ENCODE measurements at places on chromosomes 7 and 10.

GRCh38 chr10:117946525-117947070, 100.1 kb downstream of the RAB11FIP2 start:
- no peak for DNase-seq

DNA sequence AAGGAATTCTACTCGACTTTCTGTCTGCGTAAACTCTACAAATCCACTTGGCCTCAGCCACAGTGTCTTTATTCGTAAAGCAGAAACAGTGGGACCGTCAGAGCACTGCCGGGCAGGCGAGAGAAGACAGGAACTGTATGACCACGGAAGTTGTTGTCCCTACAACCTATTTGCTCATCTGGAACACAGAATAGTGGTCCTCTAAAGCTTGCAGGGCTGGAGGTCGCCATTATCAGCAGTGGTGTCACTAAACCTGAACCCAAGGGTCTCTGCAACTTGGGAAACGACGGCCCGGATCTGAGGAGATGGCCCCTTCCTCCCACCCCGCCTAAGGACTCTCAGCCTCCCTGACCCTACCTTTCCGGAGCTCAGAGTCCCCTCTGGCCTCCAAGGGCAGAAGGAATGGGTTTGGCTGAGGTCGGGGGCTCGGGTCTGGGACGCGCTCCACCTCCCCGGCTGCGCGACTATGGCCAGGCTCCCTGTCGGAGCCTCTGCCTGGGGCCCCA, 442 bp downstream of the STYXL1 start:
- DNase-seq = no peak

- no peak for DNase-seq
Measured at GRCh38 chr7:17342756-17343155, 44.3 kb downstream of the AHR start.

DNA sequence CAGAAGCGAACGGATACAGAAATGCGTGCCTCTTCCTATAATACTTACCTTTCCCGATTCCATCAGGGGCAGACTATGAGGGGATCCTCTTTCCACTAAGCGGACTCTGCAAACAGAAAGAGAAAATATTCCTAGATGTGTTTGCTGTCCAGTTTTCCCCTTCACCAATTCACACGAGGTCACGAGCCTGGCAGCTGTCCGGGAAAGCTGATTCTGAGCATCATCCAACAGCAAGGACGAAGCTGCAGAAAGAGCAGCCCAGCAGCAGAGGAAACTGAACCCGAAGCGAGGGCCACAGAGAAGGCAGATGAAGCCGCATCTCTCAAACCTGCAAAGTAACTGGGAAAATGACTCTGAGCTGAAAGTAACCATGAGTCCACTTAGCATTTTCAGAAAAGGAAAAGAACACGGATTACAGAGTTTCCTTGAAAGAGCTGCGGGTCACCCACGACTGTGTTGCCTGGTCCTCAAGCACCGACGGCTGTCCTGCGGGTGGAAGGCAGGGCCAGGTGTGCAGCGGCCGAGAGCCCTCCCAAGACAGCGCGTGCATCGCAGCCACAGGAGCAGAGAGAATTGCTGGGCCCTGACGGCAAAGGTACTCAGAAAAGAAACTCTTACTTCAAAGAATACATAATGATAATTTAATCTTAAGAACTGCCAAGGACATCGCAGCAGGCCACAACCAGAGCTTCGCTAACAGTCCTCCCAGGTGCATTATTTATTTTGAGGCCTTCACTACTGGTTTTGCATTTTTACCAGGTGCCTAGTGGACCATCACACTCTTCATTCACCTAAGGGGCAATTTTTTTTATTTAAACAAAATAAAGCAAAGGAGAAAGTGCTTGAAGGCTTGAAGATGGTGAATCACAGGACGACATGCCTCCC, 153.3 kb downstream of the ZMYND11 start:
- no peak for DNase-seq

DNA sequence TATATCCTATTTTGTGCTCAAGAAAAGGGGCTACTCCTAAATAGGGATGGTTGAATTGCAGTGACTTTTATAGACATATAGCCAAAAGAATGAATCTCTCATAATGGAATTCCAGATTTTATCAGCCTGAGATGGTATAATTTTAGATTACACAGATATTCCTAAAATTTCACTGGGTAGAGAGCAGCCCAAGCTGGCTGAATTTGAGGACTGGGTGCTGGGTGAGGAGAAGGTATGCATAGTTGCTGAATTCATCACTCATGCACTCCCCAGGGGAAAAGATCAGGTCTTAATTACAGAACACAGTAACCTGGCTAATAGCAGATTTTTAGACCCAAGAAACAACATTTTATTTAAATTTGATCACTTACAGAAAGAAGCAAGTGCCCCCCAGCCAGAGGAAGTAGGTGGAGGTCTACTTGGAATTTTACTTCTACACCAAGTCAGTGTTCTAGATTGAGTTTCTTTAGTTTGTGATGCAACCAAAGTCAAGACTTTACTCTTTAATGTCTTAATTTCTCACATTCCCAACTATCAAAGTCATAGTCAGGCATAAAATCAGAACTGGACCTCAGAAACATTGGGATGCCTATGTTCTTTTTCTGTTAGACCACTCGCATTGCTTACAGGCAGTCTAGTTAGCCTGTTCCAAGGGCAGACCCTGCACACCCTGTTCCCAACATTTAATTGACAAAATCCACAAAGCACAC, 337.4 kb upstream of the PODXL start:
- no peak for DNase-seq

- no peak for DNase-seq
Measured at GRCh38 chr7:155269766-155270585, 27.7 kb upstream of the INSIG1 start.

- DNase-seq = no peak
Measured at GRCh38 chr7:134910968-134911367, 75.3 kb upstream of the AGBL3 start.

DNA sequence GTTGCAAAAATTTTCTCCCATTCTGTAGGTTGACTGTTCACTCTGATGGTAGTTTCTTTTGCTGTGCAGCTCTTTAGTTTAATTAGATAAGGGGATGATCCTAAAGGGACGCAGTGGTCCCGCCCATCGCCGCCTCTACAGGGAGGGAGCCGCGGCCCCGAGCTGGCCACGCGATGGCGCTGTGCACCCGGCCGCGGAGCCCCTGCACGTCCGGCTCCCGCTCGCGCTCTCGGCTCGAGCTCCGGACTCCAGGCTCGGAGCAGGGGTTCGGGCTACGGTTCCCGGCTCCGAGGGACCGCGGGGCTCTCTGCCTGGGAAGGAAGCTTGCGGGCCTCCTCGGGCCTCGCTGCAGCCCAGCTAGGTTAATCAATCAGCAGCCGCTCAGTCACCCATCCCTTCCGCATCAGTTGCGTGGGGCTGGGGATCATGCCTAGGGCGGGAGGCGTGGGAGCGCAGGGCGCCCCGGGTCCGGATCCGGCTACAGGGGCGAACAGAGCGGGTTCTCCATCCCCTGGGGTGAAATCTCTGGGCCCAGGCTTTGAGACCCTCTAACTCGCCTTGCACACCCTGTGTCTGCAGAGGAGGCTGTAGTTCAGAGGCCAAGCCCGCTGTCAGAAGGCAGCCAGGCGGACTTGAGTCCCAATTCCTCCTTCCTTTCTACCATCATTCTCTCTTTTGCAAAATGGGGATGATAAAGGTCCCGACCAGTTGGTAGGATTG, 97.9 kb downstream of the WDR11 start:
- peak; percentile 35 for DNase-seq

- no peak for DNase-seq
Measured at GRCh38 chr7:151168787-151169162, 1.3 kb upstream of the GBX1 start.

DNA sequence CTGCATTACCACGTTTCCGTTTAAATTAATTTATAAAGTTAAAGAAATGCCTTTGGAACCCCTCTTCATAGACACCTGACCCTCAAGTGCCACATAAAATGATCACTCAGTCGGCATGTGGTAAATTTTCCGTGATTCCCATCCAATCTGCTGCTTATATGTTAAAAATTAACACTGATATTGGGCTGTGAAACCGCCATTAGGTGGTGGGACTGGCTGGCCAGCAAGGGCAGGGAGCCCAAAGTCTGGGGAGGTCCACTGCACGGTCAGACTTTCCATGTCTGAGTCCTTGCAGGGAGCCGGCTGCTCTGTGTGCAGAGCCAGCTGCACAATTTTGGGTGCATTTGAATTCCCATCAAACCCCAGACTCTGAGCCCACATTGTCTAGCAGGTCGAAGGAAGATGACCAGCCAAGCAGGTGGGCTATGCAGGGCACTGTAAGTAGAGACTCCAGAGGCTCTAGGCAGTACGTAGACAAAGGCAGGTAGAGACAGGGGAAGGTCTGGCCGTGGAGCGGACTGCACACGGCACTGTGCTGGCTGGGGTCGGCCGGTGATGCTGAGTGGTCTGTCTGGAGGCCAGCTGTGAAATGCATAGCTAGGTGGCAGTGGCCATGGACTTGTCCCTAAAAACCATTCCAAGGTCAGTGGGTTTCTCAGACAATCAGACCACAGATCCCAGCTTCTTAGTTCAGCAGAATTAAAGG, 122.9 kb downstream of the SH3PXD2A start:
- DNase-seq = no peak

GRCh38 chr7:48148311-48148710, 22.9 kb upstream of the ABCA13 start:
- no peak for DNase-seq

GRCh38 chr7:90597563-90598253, 1.6 kb downstream of the CDK14 start:
- no peak for DNase-seq

All from CD4-positive, alpha-beta T cell treated with Interleukin-1 beta for 1 hour (primary cell).